ENCODE measurements at places on chromosomes 3 and 15.

GRCh38 chr3:141949399-141949798, 73.0 kb downstream of the ATP1B3 start:
- no peak for DNase-seq

DNA sequence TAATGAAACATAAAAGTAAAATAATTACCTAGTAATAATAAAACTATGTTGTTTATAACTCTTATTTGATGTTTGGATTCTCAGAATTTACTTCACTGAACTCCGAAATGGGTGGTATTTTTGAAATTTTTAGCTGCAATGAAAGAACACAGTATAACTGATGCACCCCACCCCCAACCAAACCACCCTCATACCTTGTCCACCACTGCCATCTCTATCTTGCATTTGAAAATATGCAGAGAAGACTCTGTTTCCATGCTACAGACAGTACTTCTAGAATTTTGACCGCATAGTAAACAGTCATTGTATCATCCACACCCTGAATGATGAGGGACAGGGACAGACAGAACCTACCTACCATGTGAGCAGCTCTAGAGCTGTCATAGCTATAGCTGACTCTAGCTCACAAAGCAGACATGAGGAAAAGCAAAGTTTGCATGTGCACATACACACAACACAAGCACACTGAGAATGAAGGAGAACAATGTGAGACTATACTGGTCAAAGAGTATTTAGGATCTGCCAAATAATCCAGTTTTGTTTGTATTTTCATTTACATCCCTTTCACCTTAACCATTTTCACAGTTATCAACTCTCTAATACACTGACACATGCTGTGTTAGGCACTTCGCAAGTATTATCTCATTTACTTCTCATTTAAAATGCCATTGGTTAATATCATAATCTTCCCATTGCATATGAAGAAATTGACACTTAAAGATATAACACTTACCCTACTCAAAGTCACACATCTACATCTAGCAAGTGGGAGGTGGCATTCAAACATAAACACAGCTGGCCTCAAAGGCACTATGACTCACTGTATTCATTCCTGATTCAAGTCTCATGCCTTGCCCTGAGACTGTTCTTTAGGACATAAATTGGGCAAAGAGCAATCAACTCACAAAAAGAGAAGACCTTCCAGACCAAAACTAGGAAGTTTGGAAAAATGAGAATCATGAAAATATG, 1014.7 kb upstream of the CFAP20DC start:
- DNase-seq: no peak

DNA sequence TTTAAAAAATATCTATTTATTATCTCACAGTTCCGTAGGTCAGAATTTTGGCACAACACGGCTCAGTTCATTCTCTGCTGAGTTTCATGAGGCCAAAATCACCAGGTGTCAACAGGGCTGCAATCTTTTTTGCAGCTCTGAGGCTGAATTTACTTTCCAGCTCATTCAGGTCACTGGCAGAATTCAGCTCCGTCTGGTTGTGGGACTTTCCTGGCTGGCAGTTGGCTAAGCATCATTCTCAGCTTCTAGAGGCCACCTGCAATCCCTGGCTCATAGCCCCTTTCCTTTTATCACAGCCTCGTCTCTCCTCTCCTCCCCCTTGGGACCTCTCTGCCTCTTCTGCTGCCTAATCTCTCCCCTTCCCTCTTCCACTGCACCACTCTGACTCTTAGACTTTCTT, 174.0 kb upstream of the WNT5A start:
- DNase-seq: no peak

DNA sequence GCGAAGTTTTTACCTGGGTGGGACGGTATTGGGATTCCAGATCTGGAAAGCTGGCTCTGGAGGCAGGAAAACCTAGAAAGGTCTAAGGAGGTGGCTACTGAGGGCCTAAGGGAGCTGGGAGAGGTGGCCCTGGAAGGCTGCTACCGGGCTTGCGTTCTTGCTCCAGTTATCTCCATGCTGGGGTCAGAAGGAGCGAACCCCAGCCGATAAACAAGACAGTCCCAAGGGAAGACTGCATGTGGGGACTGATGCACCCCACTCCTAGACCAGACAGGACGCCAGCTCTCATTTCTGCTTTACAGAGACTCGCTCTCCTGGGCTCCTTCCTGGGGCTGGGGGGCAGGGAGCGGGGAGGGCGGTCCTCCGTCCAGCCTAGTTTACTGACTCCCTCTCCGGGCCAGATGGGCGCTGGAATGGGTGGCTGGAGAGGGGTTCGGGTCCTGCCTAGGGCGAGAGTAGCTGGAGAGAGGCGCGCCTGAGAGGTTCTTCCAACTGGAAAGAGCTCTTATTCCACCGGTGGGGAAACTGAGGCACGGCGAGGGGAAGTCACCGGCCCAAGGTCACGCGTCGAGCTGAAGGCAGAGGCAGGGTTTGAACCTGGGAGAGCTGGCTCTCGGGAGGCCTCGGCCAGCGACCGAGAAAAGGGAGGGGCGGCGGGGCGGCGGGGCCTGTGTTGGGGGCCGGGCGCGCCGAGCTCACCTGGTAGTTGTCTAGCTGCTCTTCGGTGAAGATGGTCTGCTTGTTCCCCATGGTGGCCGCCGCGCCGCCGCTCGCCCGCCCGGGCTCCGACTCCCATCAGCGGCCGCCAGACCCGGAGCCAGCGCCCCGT, 565 bp downstream of the CIB2 start:
- no peak for DNase-seq

DNA sequence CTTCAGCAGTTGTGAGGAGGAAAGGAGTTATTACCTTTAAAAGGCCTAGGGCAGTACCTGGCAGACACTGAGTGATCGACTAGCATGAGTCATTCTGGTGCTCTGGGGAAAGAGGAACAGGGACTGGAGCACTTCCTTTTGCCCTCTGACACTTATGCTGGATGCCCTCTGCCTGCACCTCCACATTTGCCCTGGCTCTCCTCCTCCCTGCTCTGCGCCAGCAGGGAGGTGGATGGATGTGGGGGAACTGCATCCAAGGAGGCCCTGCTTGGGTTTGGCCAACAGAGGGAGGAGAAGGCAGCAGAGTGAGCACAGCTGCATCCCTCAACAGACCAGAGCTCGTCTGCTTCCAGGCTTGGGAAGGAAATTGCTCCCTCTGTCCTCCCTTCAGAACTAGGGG, 75.0 kb downstream of the SEMA5B start:
- no peak for DNase-seq

DNA sequence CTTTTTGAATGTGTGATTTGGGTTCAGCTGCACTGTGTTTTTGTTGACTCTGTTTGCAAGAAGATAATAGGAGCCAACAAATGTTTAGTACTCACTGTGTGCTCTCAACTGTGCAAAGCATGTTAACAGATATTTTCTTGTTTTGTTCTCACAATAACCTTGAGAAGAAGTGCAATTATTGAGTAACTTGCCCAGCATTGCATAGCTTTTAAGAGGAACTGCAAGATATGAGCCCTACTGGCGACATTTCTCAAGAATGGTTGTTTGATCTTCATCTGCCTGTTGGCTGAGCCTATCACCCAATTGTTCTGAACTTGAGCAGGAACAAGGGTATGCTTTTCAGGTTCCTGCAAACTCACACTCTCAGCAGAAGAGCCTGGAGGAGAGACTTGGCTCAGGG, 43.4 kb upstream of the AGBL1 start:
- no peak for DNase-seq

GRCh38 chr3:126347543-126348161, 9.6 kb downstream of the KLF15 start:
- no peak for DNase-seq

- DNase-seq: no peak
Observed at GRCh38 chr3:171142985-171143384, 116.5 kb upstream of the SLC2A2 start.

- no peak for DNase-seq
Observed at GRCh38 chr3:46222435-46223161, 14.5 kb upstream of the CCR1 start.

DNA sequence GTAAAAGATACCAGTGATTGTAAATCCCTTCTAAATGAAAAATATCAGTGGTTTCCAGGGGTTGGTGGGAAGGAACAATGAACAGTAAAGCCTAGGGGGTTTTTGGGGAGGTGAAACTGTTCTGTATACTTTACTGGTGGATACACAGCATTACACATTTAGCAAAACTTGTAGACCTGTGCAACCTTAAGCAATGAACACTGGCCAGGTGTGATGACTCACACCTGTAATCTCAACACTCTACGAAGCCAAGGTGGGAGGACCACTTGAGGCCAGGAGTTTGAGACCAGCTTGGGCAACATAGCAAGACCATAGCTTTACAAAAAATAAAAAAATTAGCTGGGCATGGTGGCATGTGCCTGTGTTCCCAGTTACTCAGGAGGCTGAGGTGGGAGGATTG, 1.8 kb downstream of the CCDC13 start:
- no peak for DNase-seq

- no peak for DNase-seq
Observed at GRCh38 chr3:94036909-94037507, 8.6 kb upstream of the STX19 start.

GRCh38 chr3:70716832-70717231, 404.4 kb upstream of the MDFIC2 start:
- no peak for DNase-seq

DNA sequence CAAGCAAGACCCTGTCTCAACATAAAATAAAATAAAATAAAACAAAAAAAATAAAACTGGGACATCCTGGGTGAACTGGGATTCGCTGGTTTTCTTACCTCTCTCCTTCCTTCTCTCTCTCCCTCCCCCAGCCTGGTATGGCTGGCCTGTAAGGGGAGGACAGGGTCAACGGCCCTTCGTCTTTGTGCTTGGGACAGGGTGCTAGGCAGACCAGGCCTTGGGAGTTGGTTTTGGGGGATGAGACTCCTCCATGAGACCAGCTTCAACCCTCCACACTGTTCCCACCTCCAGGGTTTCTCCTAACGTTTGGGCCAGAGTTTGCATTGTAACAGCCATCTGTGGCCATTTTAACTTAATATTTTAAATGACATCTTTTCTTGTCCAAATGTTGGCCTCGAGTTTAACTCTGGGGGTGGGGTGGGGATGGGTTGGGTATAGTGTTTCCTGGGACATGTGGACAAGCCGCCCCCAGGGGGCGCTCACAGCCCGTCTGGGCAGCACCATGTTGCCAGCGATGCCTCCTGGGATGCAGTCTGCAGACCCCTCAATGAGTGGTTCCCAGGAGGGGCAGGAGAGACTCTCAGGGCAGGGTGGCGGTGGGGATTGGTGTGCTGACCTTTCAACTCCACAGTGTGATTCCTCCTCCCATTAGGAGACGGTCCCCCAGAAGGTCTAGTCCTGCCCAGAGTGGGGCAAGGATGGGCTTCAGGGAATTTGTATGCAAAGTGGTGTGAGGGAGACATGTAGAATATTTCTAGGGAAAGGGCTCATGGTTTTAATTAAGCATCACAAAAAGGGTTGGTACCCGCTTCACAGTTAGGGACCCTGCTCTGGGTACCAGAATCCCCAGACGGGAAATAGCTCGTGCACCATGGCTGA, 37.7 kb upstream of the LCTL start:
- no peak for DNase-seq

- DNase-seq: no peak
Observed at GRCh38 chr3:56724676-56725075, 41.6 kb upstream of the TASOR start.

GRCh38 chr3:194243172-194243837, 107.4 kb downstream of the HES1 start:
- no peak for DNase-seq

GRCh38 chr3:134430174-134430573, 55.6 kb downstream of the ANAPC13 start:
- DNase-seq: no peak

DNA sequence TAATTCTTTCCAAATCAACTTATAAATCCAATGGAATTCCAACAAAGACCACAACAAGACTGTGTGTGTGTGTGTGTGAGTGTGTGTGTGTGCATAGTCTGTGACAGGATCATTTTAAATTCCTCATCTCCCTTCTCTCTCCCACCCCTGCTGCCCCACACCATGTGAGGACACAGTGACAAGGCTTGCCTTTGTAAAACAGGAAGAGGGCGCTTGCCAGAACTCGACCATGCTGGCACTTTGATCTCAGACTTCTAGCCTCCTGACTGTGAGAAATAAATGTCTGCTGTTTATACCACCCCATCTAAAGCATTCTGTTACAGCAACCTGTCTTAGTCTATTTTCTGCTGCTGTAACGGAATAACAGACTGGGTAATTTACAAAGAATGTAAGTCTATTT, 99.1 kb downstream of the NSMCE3 start:
- no peak for DNase-seq

DNA sequence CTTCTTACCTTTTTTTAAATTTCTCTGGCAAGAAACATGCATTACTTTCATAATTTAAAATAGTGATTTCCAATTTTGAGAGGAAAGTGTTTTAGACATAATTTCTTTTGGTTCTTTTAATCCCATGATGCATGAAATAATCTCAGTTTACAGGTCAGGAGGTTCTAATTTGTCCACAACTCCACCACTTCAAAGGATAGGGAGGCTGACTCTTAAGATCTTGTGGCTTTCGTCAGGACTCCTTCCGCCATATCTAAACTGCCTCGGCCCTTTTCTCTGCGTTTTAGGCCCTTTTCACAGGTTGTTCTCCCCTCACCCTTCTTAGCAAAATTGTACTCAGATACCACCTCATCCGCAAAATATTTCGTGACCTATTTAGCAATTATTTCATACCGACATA, 8.0 kb downstream of the DYNC1LI1 start:
- no peak for DNase-seq
